ENCODE measurements at places on chromosomes 3 and 15. TPM values are rescaled to one million over a fixed set of nuclear protein-coding genes. Genes with fewer than 3 reads are reported as not detected.

TMEM108 gene
- 5.1 TPM for total RNA-seq

DNA sequence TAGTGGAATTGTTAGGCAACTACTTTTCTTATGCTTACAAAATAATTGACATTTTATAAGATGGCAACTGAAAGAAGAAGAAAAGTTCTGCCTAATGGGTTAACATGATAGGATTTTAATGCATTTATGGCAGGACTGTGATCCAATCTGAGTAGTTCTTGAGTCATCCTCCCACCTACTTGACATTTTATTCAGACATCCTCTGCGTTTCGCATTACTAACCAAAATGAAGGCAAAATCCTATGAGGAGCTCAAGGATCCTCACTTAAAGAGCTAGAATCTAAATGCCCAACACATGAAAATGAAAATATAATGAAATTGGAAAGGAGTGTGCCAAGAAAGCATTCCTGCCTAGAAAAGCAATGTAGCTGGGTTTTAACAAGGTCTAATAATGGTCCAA lies 581.1 kb upstream of the SEMA6D start:
- no peak overlapping the region for H3K27ac ChIP-seq
- H3K36me3 ChIP-seq: no peaks in the 10 kb centered on the region
- DNase-seq: no peak
- no peak overlapping the region for H3K4me3 ChIP-seq

GRCh38 chr15:70201425-70201775 lies 103.7 kb upstream of the TLE3 start:
- H3K27me3 ChIP-seq: no peaks in the 10 kb centered on the region
- H3K36me3 ChIP-seq: no peaks in the 10 kb centered on the region
- H3K4me3 ChIP-seq: no peak overlapping the region
- H3K4me1 ChIP-seq: peaks cover 3% of the 10 kb centered on the region
- DNase-seq: no peak

- no peaks in the 10 kb centered on the region for H3K36me3 ChIP-seq
- H3K4me1 ChIP-seq: peaks cover 11% of the 10 kb centered on the region
- H3K27ac ChIP-seq: no peak overlapping the region
- no peak for DNase-seq
Observed at GRCh38 chr3:120064641-120065040, 29.6 kb downstream of the GSK3B start.

- H3K27me3 ChIP-seq: no peaks in the 10 kb centered on the region
- DNase-seq: no peak
- H3K4me3 ChIP-seq: peak overlapping the region; percentile 98
- peak overlapping the region; percentile 97 for H3K27ac ChIP-seq
- peaks cover 6% of the 10 kb centered on the region for H3K36me3 ChIP-seq
Observed at GRCh38 chr15:85383470-85384148, 3.2 kb downstream of the AKAP13 start.

- H3K27me3 ChIP-seq: no peaks in the 10 kb centered on the region
- H3K27ac ChIP-seq: no peak overlapping the region
- DNase-seq: no peak
- H3K36me3 ChIP-seq: no peaks in the 10 kb centered on the region
Observed at GRCh38 chr3:191958980-191959671, 498.2 kb downstream of the PYDC2 start.

- H3K36me3 ChIP-seq: no peaks in the 10 kb centered on the region
- no peak overlapping the region for H3K4me3 ChIP-seq
- no peaks in the 10 kb centered on the region for H3K27me3 ChIP-seq
- no peak overlapping the region for H3K27ac ChIP-seq
- no peak for DNase-seq
Observed at GRCh38 chr3:141246958-141247301, 15.3 kb downstream of the PXYLP1 start.

DNA sequence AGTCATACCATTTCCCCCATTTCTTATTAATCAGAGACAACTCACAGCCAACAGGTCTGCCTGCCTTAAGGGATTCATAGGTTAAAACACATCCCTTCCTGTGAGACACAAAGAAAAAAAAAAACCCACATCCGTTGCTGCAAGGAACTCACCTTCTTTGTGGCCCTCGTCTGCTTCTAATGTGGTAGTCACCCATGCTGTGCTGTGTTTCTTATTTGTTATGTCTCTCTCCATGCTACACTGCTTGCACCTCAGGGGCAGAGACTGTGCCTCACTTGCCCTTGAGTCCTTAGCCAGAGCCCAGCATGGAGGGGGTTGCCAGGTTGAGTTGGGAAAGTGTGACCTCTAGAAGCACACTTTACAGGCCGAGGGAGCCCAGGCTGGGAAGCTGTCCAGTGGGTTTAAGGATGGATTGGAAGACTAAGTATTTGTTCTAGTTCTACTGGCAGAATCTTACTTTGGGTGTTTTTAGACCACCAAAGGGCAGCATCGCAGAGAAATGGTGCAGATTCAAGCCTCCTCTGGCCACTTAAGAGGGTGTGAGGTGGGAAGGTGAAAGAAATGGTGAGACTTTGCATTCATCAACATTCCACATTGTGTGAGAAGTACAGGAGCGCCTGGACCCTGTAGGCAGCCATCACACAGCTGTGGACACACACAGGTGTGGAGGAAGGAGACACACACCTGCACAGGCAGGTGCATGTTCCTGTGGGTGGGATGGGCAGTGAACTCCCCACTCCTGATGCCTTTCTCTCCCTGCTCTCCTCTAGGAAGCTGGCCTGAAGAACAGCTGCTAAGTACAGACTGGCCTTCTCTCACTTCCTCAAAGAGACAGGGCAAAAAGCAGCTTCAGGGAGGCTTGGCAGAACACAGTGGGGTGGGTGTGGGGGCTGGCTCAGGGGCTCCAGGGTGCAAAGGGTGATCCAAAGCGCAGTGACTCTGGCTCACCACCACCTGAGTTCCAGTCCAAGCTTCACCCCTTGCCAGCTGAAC lies 48.8 kb downstream of the GLB1 start:
- H3K27ac ChIP-seq: no peak overlapping the region
- no peak overlapping the region for H3K4me3 ChIP-seq
- no peaks in the 10 kb centered on the region for H3K4me1 ChIP-seq

DNA sequence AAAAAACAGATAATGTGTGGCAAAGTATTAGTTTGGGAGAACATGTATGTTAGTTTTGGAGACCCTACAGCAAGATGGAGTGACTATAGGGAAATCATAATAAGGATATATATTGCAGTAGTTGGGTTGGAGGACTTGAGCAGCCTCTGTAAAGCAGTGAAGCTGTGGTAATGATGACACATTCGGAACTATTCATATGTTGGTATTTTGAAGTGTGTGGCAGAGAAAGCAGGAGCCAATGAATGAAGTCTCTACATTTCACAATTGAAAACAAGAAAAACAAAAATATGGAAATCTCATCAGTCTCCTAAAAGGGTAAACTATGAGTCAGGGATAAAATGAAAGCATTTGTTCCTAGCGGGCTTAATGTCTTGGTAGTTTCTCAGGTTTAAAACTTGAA lies 645.9 kb downstream of the OTOL1 start:
- no peaks in the 10 kb centered on the region for H3K36me3 ChIP-seq
- no peaks in the 10 kb centered on the region for H3K27me3 ChIP-seq
- H3K4me1 ChIP-seq: no peaks in the 10 kb centered on the region
- no peak overlapping the region for H3K4me3 ChIP-seq
- no peak overlapping the region for H3K27ac ChIP-seq

- peaks cover 88% of the 10 kb centered on the region for H3K4me1 ChIP-seq
- peak; percentile 73 for DNase-seq
- no peaks in the 10 kb centered on the region for H3K27me3 ChIP-seq
- H3K4me3 ChIP-seq: no peak overlapping the region
- H3K36me3 ChIP-seq: no peaks in the 10 kb centered on the region
- peak overlapping the region; percentile 63 for H3K27ac ChIP-seq
Observed at GRCh38 chr3:42179110-42179725, 86.8 kb downstream of the CCK start.

DNA sequence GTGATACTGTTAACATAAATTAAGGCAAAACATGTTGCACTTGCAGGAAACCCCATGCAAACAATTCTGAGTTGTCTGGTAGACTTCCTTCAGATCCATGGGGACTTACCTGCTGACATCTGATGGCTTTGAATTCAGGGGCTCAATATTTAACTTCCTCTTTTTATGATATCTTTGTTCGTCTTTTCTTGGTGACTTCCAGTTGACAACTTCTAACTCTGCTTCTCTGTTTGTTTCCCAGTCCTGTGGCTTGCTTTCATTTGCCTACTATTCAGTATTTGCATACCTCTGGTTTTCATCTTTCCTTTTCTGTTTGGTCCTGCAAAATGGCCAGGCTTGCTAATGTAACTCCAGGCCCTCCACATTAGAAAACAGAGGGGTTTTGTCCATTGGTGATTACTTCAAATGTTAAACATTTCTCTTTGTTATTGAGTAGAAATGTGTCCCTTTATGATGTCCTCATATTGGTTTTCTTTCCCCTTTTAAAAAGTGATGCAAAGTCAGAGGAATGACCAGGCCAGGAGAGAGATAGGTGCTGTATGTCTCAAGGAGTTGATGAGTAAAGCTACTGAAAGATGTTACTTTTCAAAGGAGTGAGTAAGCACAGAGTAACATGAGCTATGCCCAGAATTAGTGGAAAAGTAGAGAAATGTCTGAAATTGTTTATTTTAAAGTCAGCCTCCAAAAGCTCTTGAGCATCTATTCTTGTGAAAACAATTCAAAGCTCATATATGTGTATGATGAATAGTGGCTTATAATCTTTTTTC lies 335.9 kb downstream of the LPP start:
- DNase-seq: no peak
- H3K4me3 ChIP-seq: no peak overlapping the region
- no peaks in the 10 kb centered on the region for H3K27me3 ChIP-seq
- peaks cover 5% of the 10 kb centered on the region for H3K36me3 ChIP-seq
- no peaks in the 10 kb centered on the region for H3K4me1 ChIP-seq

- no peaks in the 10 kb centered on the region for H3K27me3 ChIP-seq
- DNase-seq: no peak
- no peaks in the 10 kb centered on the region for H3K4me1 ChIP-seq
Observed at GRCh38 chr15:59028387-59028955, 41.0 kb downstream of the RNF111 start.
